ENCODE measurements at places on chromosomes 11 and 22. TPM values are rescaled to one million over a fixed set of nuclear protein-coding genes. Genes with fewer than 3 reads are reported as not detected.

Gene SREBF2
- 304 TPM for total RNA-seq

Gene RAB38
- total RNA-seq: not detected

Gene RAB30
- total RNA-seq: 214 TPM

Gene IL17REL
- total RNA-seq: 0.10 TPM

Gene SAA4
- not detected for total RNA-seq

Gene MMP7
- not detected for total RNA-seq

Gene OR4A16
- not detected for total RNA-seq

Gene UPK3A
- not detected for total RNA-seq

GRCh38 chr11:18700375-18700774 is 1.8 kb downstream of the TMEM86A start:
- H3K4me1 ChIP-seq: peaks cover 16% of the 10 kb centered on the region
- no peak overlapping the region for H3K4me3 ChIP-seq
- H3K27ac ChIP-seq: no peak overlapping the region

DNA sequence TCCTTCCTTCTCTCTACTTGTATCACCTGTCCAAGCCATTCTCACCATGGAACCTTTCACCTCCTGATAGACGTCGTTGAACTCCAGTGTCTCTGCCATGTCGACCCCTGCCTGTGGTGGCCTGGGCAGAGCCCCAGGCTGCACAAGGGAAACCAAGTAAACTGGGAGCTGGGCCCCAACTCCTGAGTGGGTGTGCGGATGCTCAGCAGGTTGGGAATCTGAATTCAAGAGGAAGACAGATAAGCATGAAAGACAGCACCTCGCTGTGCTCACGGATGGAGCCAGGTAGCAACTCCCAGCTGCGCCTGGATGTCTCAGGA is 709 bp downstream of the SSRP1 start:
- no peak for DNase-seq
- H3K4me3 ChIP-seq: peak overlapping the region; percentile 83
- peaks cover 40% of the 10 kb centered on the region for H3K36me3 ChIP-seq
- no peaks in the 10 kb centered on the region for H3K27me3 ChIP-seq
- peaks cover 23% of the 10 kb centered on the region for H3K4me1 ChIP-seq

DNA sequence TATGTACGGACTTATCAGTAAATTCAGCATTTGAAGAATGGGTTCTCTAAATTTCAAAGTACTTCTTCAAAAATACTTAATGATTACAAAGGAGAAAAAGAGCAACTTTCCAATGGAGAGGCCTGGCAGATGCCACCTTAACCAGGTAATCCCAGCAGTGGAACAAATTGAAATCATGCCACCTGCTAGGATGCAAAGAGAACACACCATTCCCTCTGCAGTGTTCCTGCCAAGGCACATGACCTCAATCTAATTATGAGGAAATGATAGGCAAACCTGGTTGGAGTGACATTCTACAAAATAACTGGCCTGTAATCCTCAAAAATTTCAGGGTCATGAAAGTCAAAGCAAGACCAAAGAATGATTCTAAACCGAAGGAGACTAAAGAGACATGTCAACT is 21.5 kb downstream of the TNRC6B start:
- H3K4me3 ChIP-seq: no peak overlapping the region
- DNase-seq: no peak
- H3K36me3 ChIP-seq: no peaks in the 10 kb centered on the region
- H3K27me3 ChIP-seq: no peaks in the 10 kb centered on the region
- peaks cover 36% of the 10 kb centered on the region for H3K4me1 ChIP-seq

DNA sequence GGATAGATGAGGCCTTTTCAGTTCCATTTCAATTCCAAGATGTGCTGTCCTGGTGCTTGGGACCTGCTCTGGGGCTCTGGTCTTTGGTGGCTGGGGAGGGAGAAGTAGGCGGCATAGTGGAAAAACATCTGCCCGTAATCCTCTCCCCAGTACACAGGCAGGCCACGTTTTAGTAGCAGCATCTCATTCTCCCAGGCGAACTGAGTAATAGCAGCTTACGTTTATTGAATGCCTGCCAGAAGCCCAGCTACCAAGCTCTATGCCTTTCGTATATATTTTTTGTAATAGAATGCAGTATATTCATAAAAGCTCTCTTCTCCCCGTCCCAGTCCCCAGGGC is 11.4 kb downstream of the ACO2 start:
- no peak for DNase-seq
- no peaks in the 10 kb centered on the region for H3K27me3 ChIP-seq
- H3K36me3 ChIP-seq: peaks cover 10% of the 10 kb centered on the region
- peaks cover 89% of the 10 kb centered on the region for H3K4me1 ChIP-seq

DNA sequence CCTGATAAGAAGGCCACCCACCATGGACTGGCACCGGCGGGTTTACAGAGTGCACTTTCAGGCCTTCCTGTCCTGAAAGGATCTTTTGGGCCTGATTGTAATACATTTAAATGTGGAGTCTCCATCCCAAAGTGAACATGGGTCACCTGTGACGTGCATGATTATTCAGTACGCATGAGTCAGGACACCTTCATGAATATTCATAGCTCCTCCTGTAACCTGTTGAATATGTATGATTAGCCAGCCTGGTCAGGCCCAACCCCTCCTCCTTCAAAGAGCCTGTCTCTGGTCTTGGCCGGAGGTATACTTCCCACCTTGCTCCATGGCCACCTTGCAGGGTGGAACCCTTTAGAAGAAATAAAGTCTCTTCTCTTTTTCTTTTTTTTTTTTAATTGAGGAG is 75.9 kb upstream of the NUP50 start:
- peaks cover 2% of the 10 kb centered on the region for H3K27me3 ChIP-seq
- H3K4me3 ChIP-seq: no peak overlapping the region
- no peak for DNase-seq
- no peak overlapping the region for H3K27ac ChIP-seq
- H3K4me1 ChIP-seq: no peaks in the 10 kb centered on the region

DNA sequence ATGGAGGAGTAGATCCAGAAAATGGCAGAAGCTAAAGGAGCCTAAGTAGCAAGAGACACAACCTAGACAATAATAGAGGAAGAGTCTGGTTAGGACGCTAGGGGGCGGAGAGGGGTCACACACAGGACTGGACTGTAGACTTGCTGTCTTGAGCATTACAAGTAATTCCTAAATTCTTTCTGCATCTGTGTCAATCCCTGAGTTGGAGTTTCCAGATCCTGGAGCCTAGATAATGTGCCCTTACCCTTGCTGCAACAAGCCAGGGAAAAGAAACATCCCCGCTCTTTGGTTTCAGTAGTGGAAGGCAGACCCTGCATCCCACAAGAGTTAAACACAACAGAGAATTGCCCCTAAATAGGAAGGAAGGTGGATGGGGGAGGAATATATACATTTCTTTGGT is 14.9 kb upstream of the CCDC73 start:
- peak; percentile 49 for DNase-seq
- H3K36me3 ChIP-seq: no peaks in the 10 kb centered on the region
- H3K4me1 ChIP-seq: no peaks in the 10 kb centered on the region
- no peak overlapping the region for H3K4me3 ChIP-seq
- H3K27me3 ChIP-seq: no peaks in the 10 kb centered on the region
- H3K27ac ChIP-seq: no peak overlapping the region

GRCh38 chr11:133718238-133718637 is 127.1 kb downstream of the SPATA19 start:
- H3K36me3 ChIP-seq: no peaks in the 10 kb centered on the region
- H3K27me3 ChIP-seq: no peaks in the 10 kb centered on the region
- no peak for DNase-seq
- H3K4me3 ChIP-seq: no peak overlapping the region
- H3K27ac ChIP-seq: no peak overlapping the region

DNA sequence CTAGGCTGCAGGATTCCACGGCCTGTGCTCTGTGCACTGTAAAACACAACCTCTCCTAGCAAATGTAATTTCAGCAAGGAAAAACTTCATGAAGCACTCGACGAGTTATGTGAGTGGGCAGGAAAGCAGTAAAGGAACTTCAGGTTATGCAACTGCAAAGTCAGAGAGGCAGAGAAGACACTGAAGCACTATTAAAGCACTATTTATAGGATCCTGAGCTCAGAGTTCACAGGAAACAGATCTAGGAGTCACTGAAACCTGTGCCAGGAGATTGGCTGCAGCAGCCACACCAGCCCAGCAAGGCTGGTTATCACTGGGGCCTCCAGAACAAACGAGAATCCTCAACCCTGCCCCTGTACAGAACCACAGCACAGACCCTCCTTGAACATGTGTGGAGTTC is 2.5 kb downstream of the SMIM35 start:
- peaks cover 11% of the 10 kb centered on the region for H3K4me1 ChIP-seq
- no peaks in the 10 kb centered on the region for H3K36me3 ChIP-seq
- no peak overlapping the region for H3K27ac ChIP-seq
- H3K27me3 ChIP-seq: peaks cover 2% of the 10 kb centered on the region

DNA sequence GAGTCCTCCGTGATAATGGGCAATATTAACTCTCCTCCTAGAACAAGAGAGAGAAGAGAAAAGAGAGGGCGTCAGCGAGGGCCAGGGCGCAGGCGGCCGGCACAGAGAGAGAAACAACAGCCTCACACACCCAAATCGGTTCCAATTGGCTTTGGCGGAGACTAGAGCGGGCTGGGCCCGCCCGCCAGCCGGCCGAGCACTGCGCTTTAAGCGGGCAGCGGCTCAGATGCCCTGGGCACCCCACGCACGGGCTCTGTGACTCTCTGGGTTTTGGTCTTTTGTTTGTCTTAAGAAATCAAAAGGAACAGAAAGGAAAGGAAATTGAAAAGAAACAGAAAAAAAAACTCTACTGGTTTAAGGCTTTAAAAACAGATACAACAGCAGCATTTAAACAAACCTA is 17.0 kb downstream of the SLC22A12 start:
- no peak overlapping the region for H3K27ac ChIP-seq
- H3K4me3 ChIP-seq: no peak overlapping the region
- no peaks in the 10 kb centered on the region for H3K36me3 ChIP-seq
- DNase-seq: no peak
- H3K27me3 ChIP-seq: no peaks in the 10 kb centered on the region

Measured in B cell (primary cell).